ENCODE measurements at places on chromosomes 2 and 18.

DNA sequence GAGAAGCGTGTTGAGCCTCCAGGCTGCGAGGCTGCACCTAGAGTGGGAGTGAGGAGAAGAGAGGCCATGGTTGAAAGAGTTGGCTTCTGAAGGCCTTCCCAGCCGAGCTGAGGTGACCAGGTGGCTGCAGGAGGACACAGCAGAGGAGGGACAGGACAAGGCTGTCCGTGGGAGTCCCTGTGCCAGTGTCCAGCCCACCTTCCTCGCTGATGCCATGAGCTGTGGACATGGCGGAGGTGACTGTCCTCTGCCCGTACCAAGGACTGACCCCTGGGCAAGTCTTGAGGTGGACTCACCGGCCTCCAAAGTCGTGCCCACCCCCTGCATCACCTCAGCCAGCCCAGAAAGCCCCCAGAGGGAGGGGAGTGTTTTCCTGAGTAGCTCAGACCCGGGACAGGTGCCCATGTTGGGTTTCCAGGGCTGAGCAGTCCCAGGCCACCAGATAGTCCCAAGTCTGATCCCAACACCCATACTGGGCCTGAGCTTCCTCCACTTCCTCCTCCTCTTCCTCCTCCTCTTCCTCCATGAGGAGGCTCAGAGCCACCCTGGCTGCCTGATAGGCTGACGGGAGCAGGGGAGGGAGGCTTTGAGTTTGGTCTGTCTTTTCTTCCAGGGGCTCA lies 43.0 kb upstream of the FOSL2 start:
- DNase-seq, result no peak

DNA sequence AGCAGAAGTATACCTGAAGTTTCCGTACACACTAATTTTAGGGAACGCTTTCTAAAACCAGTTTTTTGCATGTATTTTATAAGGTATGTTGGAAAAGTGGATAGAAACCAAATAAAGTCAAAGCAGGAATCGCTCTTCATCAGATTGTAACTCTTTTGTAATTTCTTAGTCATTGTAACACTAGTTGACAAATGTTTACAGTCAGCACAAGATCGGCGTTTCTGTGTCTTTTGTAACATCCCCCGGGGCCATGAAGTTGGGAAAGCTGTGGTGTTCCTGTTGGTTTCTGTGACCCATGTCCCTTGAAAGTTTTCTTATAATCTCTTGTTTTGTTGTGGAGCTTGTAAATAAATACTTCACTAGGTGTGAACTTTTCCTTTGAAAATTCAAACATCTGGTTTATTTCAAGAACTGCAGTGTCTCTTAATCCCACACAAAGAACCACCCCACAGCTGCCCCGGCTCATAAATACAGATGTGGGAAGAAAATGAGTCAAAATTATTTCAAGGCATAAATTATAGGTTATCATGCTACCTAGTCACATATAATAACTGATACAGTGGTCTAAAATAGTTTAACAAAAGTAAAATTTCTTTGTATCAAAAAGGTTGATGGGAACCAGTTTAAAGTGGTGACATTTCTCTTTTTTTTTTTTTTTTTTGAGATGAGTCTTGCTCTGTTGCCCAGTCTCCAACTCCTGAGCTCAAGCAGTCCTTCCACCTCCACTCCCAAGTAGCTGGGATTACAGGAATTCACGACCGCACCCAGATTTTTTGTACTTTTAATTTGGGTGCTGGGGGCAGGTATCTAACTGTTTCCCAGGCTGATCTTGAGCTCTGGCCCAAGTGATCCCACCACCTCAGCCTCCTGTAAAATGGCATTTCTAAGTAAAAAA lies 751 bp upstream of the NMI start:
- DNase-seq, result no peak

DNA sequence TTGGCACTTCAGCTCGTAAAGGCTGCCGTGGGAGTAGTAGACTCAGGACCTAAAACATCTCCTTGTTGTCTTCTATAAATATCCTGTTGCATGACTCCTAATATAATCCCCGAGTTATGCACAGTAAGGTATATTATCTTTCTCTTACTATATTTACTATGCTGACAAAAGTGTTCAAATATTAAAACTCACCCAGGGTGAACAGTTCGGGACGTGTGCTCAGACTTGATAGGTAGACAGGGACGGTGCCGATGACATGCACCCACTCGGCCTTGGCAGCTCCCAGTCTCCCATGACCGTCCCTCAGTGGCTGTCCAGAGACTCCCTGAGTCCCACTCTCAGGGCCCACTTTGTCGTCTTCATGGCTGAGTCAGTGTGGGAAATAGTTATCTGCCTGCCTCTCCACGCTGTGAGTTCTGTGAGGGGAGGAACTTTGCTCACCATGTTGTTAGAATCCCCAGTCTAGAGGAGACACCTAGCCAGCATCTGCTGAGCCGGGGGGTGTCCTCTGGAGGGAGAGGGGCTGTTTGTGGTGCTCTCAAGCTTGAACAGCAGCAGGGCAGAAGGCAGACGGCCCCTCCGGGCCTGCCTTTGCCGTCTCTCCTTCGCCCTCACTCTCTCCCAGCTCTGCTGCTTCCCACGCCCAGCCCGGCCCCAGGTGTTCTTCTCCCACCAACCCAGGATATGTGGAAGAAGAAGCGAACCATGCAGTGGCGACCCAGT lies 75.0 kb downstream of the DGKD start:
- DNase-seq, result no peak

DNA sequence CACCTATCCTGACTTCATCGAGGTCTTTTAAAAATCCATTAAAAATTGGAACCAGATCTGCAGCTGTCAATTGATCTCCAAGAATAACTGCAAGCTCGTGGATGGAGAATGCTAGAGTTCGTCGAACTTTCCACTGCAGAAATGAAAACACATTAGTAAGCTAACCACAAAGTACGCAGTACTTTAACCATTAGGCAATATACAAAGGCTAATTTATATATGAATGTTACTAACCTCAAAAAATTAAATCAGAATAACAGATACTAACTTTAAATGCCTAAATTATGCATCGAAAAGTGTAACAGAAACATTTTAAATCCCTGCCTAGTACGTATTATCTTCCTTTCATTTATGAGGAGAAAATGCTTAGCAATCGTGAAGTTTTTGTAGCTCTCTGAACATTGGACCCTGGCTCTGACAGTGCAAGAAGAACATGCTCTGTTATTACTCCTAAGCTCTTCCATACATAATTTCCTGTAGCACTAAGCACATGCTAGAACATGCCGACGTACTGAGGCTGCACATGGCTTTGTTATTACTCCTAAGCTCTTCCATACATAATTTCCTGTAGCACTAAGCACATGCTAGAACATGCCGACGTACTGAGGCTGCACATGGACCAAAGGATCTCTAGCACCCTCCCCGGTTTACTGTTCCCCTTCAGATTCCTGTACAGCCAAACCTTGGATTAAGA lies 57.0 kb downstream of the PPP4R1 start:
- no peak for DNase-seq

GRCh38 chr2:70226781-70227180 lies 21.6 kb downstream of the TIA1 start:
- no peak for DNase-seq

DNA sequence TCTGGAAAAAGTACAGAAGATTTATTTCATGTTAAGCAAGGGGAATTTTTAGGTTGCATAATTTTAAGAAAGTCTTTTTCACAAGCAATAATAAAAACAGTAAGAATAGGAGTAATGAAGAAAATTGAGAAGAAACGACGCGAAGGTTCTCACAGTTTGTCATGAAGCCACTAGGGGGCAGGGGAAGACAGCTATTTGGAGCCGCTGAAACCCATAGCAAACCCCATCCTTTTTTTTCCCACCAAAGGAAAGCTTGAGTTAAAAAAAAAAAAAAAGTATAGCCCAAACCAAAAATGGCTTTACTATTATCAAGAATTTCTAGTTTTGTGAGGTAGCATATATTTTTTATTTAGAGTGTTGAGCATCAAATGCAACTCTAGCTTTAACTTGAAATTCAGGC lies 300.9 kb downstream of the PHLPP1 start:
- peak; percentile 68 for DNase-seq

GRCh38 chr18:29147944-29148343 lies 971.0 kb upstream of the CDH2 start:
- no peak for DNase-seq

DNA sequence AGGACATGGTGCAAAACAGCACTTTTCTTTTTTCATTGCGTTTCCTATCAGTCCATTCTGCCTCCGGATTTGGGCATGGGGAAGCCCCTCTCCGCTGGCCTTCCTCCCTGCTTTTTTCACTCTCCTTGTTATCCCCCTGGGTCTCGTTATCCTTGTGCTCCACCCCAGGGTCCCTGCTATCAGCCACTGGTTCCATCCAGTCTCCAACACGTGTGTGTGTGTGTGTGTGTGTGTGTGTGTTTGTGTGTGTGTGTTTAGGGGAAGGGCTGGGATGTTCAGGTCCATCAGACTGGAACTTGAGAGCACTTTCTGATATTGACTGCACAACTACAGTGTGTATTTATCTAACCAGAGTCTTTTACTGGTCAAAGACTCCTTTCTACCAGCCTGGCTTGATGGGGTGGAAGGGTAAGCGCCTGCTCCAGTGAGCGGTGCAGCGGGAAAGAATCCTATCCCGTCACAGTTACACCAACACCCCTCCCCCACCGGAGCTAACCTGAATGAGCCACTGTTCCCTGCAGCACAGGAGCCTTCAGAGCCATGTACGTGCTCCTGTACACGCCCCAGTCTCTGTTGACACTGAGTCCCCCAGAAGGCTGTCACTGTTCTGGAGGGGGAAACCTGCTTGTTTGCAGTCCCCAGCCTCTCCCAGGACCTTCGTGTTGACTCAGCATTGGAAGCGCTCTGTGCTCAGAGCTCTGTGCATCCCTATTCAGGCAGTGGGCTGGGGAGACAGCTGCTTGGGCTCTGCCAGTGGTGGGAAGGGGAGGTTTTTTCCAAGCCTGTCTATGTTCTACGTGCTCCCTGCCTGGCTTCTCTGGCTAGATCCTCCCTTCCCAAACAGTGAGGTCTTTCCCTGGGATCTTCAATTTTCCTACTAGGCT lies 4.6 kb downstream of the INHA start:
- DNase-seq, result no peak

GRCh38 chr2:118881490-118882129 lies 34.2 kb upstream of the EN1 start:
- peak; percentile 63 for DNase-seq

GRCh38 chr2:24469148-24469650 lies 21.9 kb upstream of the NCOA1 start:
- DNase-seq, result no peak

DNA sequence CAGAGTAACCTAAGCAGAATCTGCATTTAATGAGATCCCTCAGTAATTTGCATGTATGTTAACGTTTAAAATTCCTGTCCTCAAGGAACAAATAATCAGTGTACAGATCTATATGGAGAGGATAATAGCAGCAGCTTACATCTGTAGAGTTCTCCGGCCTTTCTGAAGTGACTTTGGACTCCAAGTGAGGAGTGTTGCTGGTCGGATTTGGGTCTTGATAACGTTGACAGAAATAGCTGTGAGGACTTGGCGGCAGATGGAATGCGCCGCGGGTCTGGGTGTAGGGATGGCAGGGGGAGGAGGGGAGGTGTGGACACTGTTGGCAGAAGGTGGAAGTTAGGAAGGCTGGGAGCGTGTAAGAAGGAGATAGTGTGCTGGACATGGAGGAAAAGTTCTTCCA lies 170.9 kb upstream of the GATA6 start:
- DNase-seq, result no peak

GRCh38 chr2:232013701-232014353 lies 52.3 kb downstream of the DIS3L2 start:
- no peak for DNase-seq
